WTC11 (cell line): ENCODE measurements at places on chromosomes 4 and X. TPM values are rescaled to one million over a fixed set of nuclear protein-coding genes. Genes with fewer than 3 reads are reported as not detected.

DNA sequence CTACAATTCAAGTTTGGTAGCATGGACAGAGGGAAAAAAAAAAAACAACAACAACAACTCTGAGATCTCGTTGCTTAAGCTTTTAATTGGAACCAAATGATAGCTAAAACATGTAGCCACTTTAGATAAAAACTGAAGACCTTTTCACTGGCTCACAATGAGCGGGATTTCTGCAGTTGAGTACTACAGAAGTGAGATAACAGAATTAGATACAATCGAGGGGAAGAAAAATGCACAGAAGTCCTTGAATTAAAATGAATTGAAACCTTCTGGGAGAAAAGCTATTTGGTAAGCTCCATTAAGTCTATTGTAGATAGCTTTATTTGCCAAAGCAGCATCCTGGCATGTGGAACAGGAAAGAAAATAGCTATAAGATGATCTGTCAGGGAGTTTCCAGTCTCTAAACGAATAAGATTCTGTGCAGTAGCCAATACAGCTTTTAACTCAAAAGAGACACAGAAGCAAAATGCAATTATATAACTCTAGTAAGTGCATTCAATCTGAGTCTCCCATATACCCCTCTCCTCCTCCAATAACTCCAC is 248.5 kb downstream of the ENOX2 start:
- no peak for DNase-seq
- H3K27me3 ChIP-seq, result no peaks in the 10 kb centered on the region
- no peaks in the 10 kb centered on the region for H3K36me3 ChIP-seq
- no peaks in the 10 kb centered on the region for H3K4me1 ChIP-seq
- H3K4me3 ChIP-seq, result no peak overlapping the region

SPIN4 gene
- total RNA-seq, result 11.6 to 12.4 TPM (median 11.9 TPM) in 3 replicates

DNA sequence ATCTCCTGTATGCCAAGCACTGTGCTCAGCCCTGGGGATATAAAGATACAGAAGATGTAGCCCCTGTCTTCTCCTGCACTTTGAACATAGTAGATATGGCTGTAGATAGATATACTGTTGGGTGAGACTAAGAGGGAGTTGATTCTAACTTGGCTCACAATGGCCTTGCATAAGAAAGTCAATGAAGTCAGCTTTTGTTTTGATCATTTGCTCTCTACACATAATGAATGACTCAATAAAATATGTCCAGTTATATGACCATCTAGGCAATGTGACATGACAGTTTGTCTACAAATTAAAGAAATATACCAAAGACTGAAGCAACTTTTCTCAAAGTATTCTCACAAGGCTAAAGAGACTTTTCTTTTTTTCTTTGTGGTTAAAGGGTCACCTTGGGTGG is 147.6 kb upstream of the DIPK2B start:
- no peaks in the 10 kb centered on the region for H3K27me3 ChIP-seq
- H3K4me3 ChIP-seq, result no peak overlapping the region
- peaks cover 10% of the 10 kb centered on the region for H3K36me3 ChIP-seq
- H3K4me1 ChIP-seq, result no peaks in the 10 kb centered on the region
- H3K27ac ChIP-seq, result no peak overlapping the region
- DNase-seq, result no peak

GAGE12E gene
- not detected in 3 replicates for total RNA-seq

NPY5R gene
- 4.5 to 6.2 TPM (median 6.0 TPM) in 3 replicates for total RNA-seq
